ENCODE measurements at places on chromosomes 4 and X. TPM values are rescaled to one million over a fixed set of nuclear protein-coding genes. Genes with fewer than 3 reads are reported as not detected.

GRCh38 chr4:79993476-79993875, 79.6 kb downstream of the ANTXR2 start:
- no peak for DNase-seq

The NLRP2B gene
- polyA plus RNA-seq = not detected

- DNase-seq = no peak
These were observed 188.0 kb downstream of the STIM2 start for GRCh38 chr4:27048429-27049238.

The XAGE1A gene
- not detected for polyA plus RNA-seq

DNA sequence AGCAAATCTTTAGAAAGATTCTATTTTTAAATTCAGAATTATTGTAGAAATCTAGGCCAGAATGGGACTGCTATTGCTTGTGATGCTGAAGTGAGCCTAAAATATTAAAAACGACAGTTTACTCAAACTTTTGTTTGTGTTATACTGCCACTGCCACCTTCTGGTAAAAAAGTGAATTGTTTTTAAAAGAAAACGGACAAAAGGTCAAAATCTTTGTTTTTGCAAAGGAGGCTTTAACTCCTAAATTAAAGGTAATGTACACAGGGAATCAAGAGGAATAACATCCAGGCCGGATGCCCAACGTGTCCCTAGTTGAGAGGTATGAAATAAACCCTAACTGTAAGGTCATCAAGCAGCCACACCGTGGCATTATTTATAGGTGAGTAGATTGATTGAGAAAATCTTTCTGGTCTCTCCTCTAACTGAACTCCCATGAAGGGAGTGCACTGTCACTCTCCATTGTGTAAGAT, 338.3 kb upstream of the GALNT7 start:
- no peak for DNase-seq

DNA sequence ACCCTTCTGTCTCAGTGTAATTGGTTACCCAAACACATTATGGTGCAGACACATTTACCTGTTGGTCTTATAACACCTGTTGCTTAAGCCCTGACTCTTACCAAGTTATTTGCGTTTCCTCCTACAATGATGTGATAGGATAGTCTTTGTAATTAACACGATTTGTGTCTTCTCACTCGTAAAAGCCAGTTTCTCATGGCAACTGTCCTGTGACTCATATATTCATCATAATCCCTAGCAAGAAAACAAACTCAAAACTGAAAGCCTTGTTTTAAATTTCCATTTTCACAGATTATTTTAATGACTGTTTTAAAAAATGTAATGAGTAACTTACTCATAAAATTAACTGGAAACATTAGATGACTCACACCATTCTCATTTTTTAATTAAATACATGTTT, 495.2 kb downstream of the NLGN4X start:
- no peak for DNase-seq

GRCh38 chrX:132463411-132463810, 25.4 kb downstream of the MBNL3 start:
- no peak for DNase-seq

- DNase-seq = no peak
These were observed 49.5 kb downstream of the SLIT2 start for GRCh38 chr4:20301161-20301560.

The NKX6-1 gene
- polyA plus RNA-seq = 0.07 TPM

The SH2D1A gene
- 0.24 TPM for polyA plus RNA-seq

The PCSK1N gene
- polyA plus RNA-seq = 5.1 TPM

DNA sequence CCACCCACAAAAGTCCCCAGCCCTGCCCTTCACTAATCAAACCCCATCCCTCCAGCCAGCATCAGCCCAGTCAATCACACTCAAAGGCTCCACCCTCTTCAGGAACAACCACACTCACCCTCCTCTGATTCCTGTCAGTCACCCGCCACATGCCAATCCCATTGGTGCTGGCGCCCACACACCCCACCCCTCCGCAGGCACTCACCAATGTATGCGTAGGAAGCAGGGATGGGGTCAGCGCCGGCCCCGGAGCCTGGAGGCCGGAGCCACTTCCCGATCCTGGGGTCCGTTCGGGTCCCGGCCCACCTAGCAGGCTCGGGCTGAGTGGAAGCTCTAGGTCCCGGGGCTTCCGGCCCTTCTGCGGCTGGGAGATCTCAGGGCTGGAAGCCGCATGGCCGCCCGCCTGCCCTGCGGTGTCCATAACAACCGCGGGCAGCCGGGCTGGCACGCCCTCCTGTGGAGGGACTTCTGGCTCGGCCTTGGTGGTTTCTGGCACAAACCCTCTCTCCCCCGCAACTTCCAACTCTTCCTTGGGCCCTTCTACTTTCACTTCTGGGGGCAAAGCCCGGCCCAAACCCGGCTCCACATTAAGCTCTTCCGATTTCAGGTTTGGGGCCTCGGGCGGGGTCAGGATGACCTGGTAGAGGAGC, 7.9 kb upstream of the CFP start:
- no peak for DNase-seq

DNA sequence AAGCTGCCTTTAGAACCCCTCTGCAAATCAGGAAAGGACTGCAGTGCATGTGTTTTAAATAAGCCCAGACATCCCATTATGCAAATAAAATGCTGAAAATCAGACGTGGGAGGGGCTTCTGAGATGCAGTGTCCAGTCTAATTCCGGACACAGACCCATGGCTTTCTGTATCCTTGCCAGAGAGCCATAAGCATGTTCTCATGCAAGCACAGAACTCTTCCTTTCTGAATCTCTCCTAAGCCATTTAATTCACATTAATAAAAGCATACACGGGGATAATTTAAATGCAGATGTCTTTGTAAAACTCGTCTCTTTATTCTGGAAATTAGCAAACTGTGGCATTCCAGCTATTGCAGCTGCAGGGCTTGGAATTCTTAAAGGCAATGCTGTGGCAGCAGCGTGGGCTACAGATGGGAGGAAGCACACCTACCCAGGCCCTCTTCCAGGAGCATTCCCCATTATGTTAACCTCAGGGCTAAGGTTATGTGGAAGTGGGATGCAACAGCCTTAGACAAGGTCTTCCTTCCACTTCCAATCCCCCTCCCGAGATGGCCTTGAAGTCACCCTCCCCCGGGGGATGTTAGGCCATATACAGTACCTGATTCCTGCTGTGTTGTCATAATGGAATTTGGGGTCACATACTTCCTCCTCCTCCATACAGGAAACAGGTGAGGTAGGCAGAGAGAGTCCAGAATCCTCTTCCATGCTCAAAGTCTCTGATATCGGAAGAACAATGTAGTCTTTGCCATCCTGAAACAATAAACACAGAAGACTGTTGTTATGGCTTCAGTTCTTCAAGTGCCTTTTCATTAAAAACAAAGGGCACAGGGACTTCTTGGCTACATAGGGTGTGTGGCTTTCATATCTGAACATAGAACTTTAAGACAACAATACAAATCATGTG, 38.1 kb downstream of the KDR start:
- no peak for DNase-seq

DNA sequence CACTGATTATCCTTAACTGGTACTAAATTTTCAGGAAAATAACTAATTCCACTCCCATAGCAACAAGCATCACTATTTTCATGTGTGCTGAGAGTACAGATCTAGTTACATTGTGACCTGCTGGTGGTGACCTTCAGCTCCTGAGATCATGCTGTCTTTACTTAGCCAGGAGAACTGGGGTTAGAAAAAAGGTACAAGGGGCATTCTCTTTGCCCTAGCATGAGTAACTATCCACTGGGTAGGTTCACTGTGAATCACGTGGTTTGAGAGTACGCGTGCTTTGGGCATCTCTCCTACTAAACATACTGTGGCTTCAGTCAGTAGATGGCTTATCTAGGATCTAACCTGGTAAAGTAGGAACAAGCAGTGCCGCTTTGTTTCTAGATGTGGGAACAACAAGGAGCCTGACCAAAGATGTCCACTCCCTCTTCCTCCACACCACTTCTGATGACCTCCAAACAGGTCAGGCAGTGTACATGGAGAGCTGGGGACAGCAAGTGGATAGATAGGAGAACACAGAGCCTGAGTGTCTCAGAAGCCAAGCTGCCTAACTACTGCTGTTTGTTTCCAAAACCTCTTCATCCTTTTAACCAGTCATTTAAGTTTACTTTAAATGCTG, 90.2 kb downstream of the CBR4 start:
- DNase-seq = no peak

The FAM9B gene
- polyA plus RNA-seq = 0.24 TPM

The XKRX gene
- polyA plus RNA-seq = 0.28 TPM

GRCh38 chrX:36160081-36160480, 240.5 kb downstream of the CFAP47 start:
- DNase-seq = no peak

DNA sequence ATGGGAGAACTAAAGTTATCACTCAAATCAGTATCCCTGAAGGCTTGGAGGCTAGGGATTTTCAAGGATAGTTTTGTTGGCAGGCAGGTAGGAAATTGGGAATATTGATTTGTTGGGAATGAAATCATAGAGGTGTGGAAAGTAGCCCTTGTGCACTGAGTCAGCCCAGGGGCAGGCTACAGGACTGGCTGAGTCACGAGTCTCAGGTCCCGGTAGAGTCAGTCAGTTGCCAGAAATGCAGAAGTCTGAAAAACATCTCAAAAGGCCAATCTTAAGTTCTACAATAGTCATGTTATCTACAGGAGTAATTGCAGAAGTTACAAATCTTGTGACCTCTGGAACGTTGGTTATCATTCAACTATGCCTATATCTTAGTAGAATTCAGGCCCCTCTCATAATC, 153.1 kb downstream of the GC start:
- DNase-seq = no peak

- no peak for DNase-seq
These were observed 135.0 kb upstream of the TENT5D start for GRCh38 chrX:80285131-80285773.

The CLOCK gene
- polyA plus RNA-seq = 22.5 TPM

- no peak for DNase-seq
These were observed 32.2 kb downstream of the TBC1D14 start for GRCh38 chr4:6941796-6942195.

- DNase-seq = no peak
These were observed 16.5 kb downstream of the UTP3 start for GRCh38 chr4:70704931-70705182.

Measured in right renal cortex interstitium (tissue), 3 donors.